ENCODE measurements at places on chromosomes 1 and 21. TPM values are rescaled to one million over a fixed set of nuclear protein-coding genes. Genes with fewer than 3 reads are reported as not detected.

Gene FBLIM1
- 328 TPM for total RNA-seq

DNA sequence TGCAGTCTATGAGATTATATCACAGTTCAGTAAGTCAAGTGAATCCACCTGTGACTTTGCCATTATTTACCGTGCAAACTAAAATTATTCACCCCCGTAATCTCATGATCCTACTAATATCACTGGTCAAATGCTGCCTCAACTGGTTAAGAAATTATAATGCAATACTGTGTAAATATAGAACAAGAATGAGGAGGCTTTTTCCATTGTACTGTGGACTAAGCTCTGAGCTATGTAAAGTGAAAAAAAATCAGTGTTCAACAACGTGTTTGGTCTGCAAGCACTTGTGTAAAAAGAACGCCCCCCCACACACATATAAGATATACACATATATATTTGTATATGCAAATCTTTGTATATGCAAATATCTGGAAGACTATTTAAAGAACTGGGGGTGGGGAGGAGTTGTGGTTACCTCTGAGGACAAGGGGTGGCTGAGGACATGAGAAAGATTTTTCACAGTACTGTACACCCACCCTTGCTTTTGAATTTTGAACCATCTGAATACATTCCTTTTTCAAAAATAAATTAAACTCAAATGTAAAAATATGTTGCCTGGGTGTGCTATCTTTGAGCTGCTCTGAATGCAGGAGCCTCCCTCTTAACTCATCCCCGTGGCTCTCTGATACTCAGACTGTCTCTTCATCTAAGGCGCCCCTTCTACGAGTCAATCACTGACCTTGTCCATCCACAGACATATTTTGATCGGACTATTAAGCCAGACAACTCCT, 57.0 kb downstream of the PTP4A2 start:
- no peak for DNase-seq

- DNase-seq = no peak
Measured at GRCh38 chr1:192603218-192603787, 27.7 kb downstream of the RGS1 start.

DNA sequence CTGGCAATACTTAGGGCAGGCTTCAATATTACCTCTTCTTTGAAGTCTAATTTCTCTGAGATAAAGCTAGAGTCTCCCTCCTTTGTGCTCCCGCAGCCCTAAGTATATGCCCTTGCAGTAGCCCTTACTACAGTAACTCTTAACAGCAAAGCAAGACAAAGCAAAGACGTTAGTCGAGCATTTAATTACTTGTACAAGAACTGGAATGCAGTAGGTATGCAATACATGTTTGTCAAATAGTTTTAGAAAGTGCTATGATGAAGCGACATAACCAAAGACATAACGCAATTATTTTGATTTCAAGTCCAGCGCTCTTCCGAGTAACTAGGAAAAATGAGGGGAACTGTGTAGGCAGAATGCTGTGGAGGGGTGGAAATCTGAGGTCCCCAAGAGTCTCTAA, 1.6 kb downstream of the P3H1 start:
- no peak for DNase-seq

GRCh38 chr1:214678386-214678785, 75.4 kb downstream of the CENPF start:
- DNase-seq = no peak

Gene CADM3
- 45.0 TPM for total RNA-seq
